ENCODE measurements at places on chromosomes 2 and 18. TPM values are rescaled to one million over a fixed set of nuclear protein-coding genes. Genes with fewer than 3 reads are reported as not detected.

FBXO36 gene
- total RNA-seq, result 6.2 TPM

CBLN2 gene
- total RNA-seq, result 39.3 TPM

DES gene
- total RNA-seq, result 2.3 TPM

CIB4 gene
- total RNA-seq, result not detected

CXCR2 gene
- total RNA-seq, result 2.3 TPM

VIL1 gene
- not detected for total RNA-seq

Measured in occipital lobe (tissue), 3 donors.